ENCODE measurements at places on chromosomes 12 and 14.

GRCh38 chr12:51821440-51822260, 26.9 kb downstream of the FIGNL2 start:
- no peak for DNase-seq

GRCh38 chr12:29150462-29150861, 1.4 kb downstream of the FAR2 start:
- DNase-seq: no peak

DNA sequence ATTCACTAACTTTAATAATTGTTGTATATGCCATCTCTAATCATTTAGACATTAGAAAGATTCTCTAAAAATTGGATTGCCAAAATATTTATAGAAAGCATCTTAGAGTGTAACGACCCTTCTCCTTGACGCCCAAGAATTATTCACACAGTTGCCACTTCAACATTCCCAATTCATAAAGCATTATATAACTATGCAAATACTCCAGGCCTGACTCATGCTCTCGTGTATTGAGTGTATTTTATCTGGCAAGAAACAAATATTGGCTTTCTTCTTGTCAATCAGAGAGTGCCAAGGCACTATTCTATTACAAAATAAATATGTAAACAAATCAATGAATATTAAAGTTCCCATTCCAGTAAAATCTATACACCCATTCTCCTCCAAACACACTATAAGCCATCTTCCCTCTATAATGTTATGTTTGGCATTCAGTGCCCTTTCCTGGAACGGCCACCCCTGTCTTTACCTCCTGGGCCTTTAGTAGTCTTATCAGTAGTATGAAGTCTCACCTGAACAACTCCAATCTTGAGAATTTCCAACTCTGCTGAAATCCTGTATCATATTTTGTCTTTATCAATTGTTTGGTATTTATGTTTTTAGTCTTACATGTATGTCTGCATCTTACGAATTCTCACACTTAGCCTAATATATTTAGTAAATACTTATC, 182.6 kb downstream of the PIK3C2G start:
- DNase-seq: no peak

- no peak for DNase-seq
Observed at GRCh38 chr14:30443368-30444007, 115.5 kb upstream of the G2E3 start.

- DNase-seq: no peak
Observed at GRCh38 chr12:52771505-52771904, 5.6 kb downstream of the KRT76 start.

DNA sequence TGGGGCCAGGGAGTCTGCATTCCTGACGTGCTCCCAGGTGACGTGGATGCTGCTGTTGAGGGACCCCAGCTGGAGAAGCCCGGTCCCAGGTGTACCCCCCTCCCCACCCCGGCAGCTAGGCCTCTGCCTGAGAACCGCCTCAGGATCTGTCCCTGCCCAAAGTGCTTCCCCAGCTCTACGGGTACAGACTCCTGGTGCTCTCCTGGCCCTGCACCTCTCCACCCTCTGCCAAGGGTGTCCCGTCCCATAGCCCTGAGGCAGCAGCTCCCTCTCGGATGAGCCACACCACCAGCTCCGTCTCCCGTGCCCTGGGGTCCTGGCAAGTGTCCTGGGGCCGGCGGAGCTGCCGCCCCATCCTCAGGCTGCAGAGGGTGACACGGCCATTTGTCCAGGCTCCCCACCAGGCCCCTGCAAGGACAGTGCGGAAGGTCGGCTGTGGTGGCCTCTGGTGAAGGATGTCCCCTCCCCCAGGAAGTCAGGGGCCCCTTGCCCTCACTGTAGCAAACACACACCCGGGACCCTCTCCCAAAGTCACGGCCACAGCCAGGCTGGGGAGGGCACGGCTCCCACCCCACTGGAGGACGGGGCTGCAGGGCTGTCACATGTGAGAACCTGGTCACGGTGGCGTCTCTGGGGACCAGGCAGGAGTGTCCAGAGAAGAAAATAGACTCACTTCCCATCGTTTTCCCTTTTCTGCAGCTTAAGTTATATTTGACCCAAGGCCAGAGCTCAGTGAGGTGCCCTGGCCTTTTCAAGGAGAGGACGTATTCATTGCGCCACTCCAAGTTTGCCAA, 74.4 kb upstream of the FBRSL1 start:
- no peak for DNase-seq
